Thoracic aorta (tissue), 2 donors: ENCODE measurements at places on chromosomes 1 and 21. TPM values are rescaled to one million over a fixed set of nuclear protein-coding genes. Genes with fewer than 3 reads are reported as not detected.

The KIF21B gene
- 4.2 TPM for total RNA-seq

The UHMK1 gene
- 38.7 TPM for total RNA-seq

The RAB7B gene
- 12.0 TPM for total RNA-seq

The NUP210L gene
- 0.41 TPM for total RNA-seq

The SMCP gene
- not detected for total RNA-seq

The VASH2 gene
- 0.42 TPM for total RNA-seq

The WNT9A gene
- total RNA-seq: 7.9 TPM

The UBXN11 gene
- 23.2 TPM for total RNA-seq

The CADM3 gene
- 8.7 TPM for total RNA-seq

The CAMK2N1 gene
- total RNA-seq: 7.3 TPM

The LHX8 gene
- not detected for total RNA-seq

The HDGF gene
- total RNA-seq: 93.5 TPM

The GUCA2A gene
- not detected for total RNA-seq

The CACHD1 gene
- total RNA-seq: 5.3 TPM

The RAP1GAP gene
- total RNA-seq: 0.27 TPM

The RXRG gene
- not detected for total RNA-seq

The ANXA9 gene
- not detected for total RNA-seq

The DEGS1 gene
- total RNA-seq: 104 TPM

The SIKE1 gene
- 26.0 TPM for total RNA-seq

The TAS1R1 gene
- total RNA-seq: not detected

The PLEKHG5 gene
- total RNA-seq: 32.9 TPM

The FAM72C gene
- total RNA-seq: not detected

The S1PR1 gene
- total RNA-seq: 108 TPM
